Airway epithelial cell (primary cell): ENCODE measurements at places on chromosomes 2 and 18. TPM values are rescaled to one million over a fixed set of nuclear protein-coding genes. Genes with fewer than 3 reads are reported as not detected.

The XIRP2 gene
- not detected in 2 replicates for total RNA-seq

The LRRTM1 gene
- total RNA-seq: not detected in 2 replicates

The CCDC102B gene
- total RNA-seq: 0.92 and 3.6 TPM in 2 replicates

The RIT2 gene
- not detected in 2 replicates for total RNA-seq

The ALK gene
- not detected in 2 replicates for total RNA-seq

The KIAA2012 gene
- total RNA-seq: not detected in 2 replicates

The IL1RN gene
- 163 and 193 TPM in 2 replicates for total RNA-seq

The MYO5B gene
- total RNA-seq: 26.8 and 39.6 TPM in 2 replicates

The NPPC gene
- total RNA-seq: not detected in 2 replicates

The TMEM237 gene
- 44.0 and 44.4 TPM in 2 replicates for total RNA-seq

The LOXL3 gene
- total RNA-seq: 0.33 and 0.56 TPM in 2 replicates

The CCL20 gene
- total RNA-seq: 14.9 and 17.5 TPM in 2 replicates

The TUBA3E gene
- not detected in 2 replicates for total RNA-seq

The CHPF gene
- 168 and 186 TPM in 2 replicates for total RNA-seq

The ASXL2 gene
- total RNA-seq: 8.5 and 11.8 TPM in 2 replicates

The STAT1 gene
- total RNA-seq: 29.0 and 40.3 TPM in 2 replicates

The COLEC12 gene
- total RNA-seq: not detected in 2 replicates

The CAVIN2 gene
- 4.9 and 7.9 TPM in 2 replicates for total RNA-seq

The MREG gene
- total RNA-seq: 19.0 TPM in 2 replicates

The TMEM163 gene
- not detected in 2 replicates for total RNA-seq

The REG1A gene
- not detected in 2 replicates for total RNA-seq

The SERPINB11 gene
- total RNA-seq: 0.05 and 0.35 TPM in 2 replicates

The ALPP gene
- not detected in 2 replicates for total RNA-seq
